NCI-H187 (cell line): ENCODE measurements at places on chromosomes 7 and 10.

GRCh38 chr7:96089511-96089910, 232.4 kb downstream of the SLC25A13 start:
- DNase-seq: no peak

GRCh38 chr7:49089717-49090116, 165.4 kb downstream of the CDC14C start:
- no peak for DNase-seq

GRCh38 chr7:100825751-100826513, 1.4 kb downstream of the EPHB4 start:
- DNase-seq: no peak

GRCh38 chr7:100685631-100686145, 8.4 kb downstream of the GIGYF1 start:
- DNase-seq: no peak

DNA sequence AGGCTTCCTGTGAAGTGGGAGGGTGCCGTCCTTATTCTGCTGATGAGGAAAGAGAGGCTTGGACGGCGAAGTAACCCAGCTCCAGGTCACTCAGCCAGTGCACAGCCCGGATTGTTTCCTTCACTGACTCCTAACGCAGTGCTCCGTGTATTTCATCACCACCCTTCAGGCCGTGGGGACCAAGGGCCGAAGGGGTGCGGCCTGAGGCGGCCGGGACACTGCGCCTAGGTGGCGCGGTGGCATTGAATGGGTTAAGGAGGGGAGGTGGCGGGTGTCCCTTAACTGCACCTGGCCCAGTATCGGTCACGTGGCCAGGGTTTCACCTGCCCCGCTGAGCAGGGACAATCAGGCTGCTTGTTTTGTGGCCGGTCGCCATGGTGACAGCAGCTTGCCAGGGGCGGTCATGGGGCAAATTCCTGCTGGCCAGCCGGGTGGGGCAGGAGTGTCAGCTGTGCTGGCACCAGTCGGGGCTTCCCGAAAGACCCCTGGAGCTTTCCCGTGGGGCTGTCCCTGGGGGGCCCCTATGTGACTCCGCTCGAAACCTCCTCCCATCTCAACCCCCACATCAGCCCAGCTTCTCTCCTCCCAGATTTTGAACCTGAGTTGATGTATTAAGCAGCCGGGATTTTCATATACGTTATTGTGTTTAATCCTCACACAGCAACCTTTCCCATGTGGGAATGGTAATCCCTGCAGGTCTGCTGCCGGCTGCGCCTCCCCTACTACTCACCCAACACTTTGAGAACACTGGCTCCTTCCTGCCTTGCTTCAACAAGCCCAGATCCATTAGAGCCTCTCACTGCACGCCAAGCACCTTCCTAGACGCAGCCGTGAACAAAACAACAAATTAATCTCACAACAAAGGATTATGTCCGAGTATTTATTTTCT, 4.4 kb upstream of the ABHD11 start:
- peak; percentile 99 for DNase-seq

- no peak for DNase-seq
These were observed 33.5 kb downstream of the HTRA1 start for GRCh38 chr10:122494833-122495232.

DNA sequence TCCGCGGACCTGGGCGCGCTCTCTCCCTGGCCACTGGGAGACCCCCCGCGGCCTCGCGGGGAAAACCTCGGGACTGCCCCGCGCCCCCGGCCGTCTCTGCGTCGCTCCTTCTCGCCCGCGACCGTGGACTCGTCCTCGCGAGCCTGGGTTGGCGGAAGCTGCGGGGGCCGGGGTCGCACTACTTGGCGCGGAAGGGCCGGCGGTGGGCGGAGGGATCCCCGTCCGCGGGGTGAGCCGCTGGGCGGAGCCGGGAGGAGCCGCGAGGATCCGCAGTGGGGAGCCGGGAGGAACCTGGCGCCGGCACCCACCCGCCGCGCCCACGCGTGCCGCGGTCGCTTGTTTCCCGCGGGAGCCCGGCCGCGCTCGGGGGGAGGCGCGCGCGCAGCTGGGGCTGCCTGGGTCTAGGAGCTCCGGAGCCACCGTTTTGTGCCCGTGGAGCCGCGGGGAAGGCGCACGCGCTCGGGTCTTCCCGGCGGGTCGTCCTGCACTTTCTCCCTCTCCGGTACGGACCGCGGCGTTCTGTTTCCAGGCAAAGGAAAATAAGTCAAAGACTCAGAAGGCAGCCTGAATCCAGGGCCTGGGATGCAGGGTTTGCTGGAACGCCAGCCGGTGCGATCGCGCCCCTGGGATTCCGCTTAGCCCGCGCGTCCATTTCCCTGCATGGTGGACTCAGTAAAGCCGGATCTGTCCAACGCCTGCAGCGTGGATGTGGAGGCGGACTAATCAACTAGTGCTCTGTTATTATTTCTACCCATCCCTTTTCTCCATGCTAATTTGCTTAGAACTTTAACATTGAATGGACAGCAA, 28.7 kb upstream of the KMT2C start:
- peak; percentile 57 for DNase-seq

DNA sequence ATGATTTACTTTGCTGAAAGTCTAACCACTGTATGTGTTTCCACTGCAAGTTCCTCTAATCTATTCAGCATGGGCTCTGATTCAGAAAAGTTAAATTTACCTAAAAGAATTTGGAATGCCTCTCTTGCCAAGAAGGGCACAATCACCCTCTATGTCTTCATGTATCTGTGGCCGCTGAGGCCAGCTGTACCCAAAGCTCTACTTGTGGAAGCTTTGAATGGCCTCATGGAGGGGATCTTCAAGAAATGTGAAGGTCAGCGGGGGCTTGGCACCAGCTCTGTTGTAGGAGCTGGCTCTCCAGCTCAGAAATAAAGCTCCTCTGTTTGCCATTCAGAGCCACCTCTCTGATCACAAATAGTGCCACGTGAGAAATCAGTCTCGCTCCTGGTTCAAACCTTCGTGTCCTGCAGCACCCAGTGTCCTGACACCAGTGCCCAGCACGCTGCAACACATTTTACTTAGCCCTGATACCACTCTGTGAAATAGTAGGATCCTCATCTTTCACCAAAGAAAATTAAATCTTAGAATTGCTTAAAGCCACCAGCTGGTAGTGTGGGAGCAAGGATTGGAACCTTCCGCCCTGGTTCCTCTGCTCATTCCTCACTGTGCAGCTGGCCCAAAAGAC, 61.1 kb downstream of the PKD1L1 start:
- no peak for DNase-seq

GRCh38 chr7:11539853-11540252, 292.1 kb downstream of the THSD7A start:
- DNase-seq: no peak

- no peak for DNase-seq
These were observed 78.9 kb downstream of the FOXL3 start for GRCh38 chr7:368651-369475.

DNA sequence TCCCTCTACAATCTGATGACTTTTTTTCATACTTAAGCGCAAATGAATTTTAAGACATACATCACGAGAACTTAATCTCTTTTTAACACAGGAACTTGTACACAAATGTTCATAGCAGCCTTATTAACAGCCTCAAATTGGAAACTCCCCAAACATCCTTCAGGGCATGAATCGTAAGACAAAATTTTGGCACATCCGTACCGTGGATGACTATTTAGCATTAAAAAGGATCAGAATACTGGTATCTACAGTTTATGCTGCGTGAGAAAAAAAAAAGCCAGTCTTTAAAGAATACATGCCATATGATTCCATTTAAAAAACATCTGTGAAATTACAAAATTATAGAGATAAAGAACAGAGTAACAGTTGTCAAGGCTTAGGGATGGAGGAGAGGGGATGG, 46.8 kb downstream of the PDE1C start:
- no peak for DNase-seq

DNA sequence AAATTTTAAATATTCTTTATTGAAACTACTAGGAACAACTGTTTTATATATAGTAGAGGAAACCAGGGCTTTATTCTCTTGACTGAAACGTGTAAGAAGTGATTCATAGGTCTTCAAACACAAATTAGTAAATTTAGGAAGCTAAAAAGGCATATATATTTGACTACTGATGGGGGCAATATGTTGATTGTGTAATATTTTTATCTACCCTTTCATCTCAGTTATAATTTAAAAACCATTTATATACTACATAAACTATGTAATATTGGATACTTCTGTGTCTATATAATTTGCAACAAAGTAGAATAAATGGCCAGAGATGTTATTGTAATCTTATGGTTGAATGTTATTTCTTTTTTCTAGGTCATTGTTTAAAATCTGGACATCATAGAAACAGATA, 269.3 kb upstream of the KAT6B start:
- DNase-seq: no peak

DNA sequence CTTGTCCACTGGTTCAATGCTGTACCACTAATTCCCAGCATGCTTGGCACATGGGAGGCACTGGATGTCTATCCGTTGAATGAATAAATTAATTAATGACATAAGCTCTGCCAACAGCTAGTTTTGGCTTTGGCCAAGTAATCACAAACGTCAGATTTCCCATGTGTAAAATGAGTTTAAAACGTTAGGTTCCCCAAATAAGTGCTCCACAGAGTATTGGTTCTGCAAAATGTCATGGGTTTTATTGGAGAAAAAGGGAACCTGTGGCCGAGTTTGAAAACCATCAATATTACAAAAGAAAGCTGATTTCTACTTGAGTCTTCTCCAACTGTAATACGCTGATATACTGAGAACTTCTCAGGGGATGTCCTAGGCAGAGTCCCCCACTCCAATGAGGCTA, 23.2 kb downstream of the ELMO1 start:
- DNase-seq: no peak

- DNase-seq: no peak
These were observed 111.2 kb downstream of the EEPD1 start for GRCh38 chr7:36264123-36264801.

DNA sequence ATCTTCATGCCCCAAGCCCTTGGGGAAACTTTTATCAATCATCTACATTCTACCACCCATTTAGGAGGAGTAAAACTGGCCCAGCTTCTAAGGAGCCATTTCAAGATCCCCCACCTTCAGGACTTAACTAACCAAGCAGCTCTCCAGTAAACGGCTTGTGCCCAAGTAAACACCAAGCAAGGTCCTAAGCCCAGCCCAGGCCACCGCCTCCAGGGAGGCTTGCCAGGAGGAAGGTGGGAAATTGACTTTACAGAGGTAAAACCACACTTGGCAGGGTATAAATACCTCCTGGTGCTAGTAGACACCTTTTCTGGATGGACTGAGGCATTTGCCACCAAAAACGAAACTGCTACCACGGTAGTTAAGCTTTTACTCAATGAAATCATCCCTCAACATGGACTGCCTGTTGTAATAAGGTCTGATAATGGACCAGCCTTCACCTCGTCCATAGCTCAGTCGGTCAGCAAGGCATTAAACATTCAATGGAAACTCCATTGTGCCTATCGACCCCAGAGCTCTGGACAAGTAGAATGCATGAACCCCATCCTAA, 5.6 kb downstream of the AKR1B15 start:
- DNase-seq: no peak

DNA sequence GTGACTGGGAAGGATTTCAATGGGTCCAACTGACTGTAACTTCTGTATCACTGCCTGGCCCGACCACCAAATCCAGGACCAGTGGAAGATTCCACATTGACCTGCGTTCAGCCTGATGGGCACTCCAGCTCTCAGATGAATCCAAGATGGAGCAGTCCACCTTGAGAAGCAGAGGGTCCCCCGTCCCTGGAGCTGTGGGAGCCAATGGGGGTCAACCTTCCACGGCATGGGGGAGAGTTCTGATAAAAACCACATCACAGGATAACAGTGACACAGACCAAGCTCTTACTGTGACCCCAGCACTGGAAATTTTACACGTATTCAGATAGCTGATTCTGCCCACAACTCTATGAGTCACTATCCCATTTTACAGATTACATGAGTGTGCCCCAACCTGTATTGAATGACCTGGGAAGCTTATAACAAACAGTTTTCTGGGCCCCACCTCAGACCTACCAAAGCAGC, 11.2 kb downstream of the ZCCHC24 start:
- no peak for DNase-seq

- no peak for DNase-seq
These were observed 12.8 kb upstream of the FMC1 start for GRCh38 chr7:139328375-139328774.

DNA sequence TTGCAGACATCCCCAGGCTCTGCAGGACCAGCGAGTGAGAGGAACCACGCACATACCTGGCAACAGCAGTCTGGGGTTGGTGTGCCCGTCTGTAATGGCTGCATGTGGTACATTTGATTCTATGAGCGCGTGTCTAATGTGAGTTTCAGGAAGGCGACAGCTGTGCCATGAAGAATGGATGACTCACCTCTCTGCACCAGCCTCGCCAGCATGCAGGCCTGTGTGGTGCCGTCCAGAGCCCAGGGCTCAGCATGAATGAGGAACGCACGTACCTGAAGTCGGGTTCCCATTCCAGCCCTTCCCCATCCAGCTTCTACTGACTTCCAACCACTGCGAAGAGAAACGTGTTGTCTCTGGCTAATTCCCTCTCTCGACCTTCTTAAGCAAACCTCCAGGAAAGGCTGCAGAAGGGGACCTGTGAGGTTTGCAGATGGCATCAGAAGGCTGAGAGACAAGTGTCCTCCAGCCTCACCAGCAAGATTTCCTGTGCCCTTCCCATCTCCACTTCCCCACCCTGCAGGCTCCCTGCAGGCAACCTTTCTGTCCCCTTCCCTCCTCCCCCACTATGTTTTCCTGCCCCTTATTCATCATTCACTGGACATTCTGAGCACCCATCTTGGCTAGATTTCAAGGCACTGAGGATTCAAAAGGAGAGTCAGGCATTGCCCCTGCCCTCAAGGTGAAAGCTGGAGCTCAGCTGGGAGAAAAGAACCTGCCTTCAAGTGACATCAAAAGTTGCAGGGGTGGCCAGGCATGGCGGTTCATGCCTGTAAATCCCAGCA, 54.3 kb downstream of the ASB13 start:
- DNase-seq: no peak

DNA sequence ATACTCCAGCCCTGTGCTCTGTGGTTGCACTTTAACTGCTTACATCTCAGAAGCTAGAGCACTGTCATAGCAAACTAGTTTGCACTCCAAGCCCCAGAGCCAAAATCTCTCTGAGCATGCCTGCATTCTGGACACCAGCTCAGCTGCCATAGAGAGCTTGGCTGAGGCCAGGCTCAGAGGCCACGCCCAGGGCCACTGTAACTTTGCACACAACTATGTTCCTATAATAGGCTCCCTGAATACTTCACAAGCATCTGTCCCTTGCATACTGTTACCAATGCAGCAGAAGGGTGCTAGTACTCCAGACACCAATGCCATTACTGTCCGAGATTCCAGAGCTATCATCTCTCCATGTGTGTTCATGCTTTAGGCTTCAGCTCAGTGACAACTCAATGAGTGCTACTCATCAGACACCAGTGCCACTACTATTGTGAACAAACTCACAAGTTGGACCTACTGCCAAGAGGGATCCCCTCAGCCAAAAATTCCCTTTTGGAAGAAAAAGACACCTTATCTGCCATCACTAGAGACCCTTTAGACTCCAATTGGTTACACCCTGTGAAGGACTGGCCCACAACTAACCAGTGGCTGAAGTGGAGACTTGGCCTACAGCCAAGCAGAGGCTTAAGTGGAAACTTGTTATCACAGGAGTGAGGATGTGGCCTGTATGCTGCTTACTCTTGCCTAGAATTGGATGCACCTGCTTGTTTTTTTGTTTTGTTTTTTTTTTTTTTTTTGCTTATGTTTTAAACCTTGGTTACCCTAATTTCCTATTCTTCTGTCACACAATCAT, 211.6 kb upstream of the MAGI2 start:
- peak; percentile 68 for DNase-seq
